ENCODE measurements at places on chromosomes 2 and 18.

GRCh38 chr2:54207666-54208195 is 48.3 kb downstream of the TSPYL6 start:
- peak; percentile 25 for DNase-seq

- DNase-seq = no peak
These were observed 133.6 kb upstream of the APCDD1 start for GRCh38 chr18:10320791-10321190.

DNA sequence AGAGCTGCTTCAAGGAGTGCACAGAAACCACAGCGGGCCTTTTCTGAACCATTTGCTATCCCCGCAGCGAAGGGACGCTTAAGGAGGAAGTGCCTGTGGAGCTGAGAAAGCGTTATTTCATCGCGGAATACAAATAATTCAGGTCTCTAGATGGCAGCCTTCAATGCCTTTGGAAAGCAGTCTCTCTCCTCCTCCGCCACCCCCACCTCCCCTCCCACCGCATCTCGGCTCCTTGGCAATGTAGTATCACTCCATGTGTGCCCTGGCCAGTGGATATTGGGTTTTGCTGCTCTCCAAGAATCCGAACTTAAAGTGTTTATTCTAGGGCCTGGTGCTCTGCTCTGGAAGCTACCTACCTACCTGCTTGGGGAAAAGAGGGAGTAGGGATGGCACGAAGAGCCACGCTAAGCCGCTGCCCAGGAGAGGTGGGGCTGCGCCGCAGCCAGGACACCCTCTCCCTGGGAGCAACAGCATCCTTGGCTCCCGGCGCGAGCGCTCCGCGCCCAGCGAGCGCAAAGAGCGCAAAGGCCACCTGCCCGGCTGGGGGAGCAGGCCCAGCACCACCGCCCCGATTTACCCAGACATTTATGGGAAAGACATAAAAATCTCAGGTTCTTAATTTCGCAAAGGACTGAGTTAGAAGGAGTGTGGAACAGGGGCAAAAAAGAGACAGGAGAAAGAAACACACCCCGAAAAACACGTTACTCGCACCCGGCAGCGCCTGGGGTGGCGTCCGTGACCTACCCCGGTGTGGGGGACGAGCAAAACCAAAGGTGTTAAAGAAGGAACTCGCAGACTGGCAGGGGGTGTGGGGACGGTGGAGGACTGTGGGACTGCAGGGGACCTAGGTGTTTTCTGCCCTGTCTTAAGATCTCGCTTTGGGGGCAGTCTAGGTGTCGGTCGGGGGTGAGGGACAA is 1.0 kb downstream of the SPHKAP start:
- DNase-seq = no peak

GRCh38 chr2:60445684-60446179 is 107.7 kb downstream of the BCL11A start:
- no peak for DNase-seq

- no peak for DNase-seq
These were observed 38.2 kb downstream of the NRP2 start for GRCh38 chr2:205720451-205720902.

GRCh38 chr2:120754067-120754960 is 18.6 kb downstream of the GLI2 start:
- peak; percentile 39 for DNase-seq

- no peak for DNase-seq
These were observed 187.6 kb downstream of the PTPRM start for GRCh38 chr18:7754725-7755181.

DNA sequence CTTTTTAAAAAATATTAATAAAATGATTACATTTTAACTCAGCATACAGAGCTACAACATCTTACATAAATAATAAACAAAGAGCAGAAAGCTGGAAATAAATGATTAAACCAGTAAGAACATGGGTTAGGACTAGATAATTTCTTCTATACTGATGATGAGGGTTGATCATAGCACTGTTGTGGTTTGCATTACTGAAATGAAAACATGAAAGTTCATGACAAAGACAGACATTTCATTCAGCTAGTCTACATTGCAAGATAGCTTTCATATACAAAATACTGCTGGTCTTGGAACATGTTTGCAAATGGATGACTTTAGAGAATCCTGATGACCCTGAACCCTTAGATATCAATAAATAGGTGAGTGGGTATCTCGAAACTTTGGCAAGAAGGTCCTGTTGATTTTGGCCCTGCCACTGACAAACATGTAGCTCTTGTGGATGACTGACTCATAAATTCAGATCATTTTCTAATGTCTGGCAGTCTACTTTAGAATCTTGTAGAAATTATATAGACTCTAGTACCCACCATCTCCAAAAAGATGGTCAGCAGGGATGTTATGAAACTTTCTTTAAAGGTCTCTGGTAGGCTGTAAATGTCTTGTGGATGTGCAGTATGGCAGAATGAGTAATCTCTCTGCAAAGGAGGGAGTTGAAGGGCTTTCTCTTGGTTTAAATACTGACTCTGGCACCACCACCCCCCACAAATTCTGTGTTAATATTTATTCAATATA is 15.5 kb upstream of the CDC42EP3 start:
- no peak for DNase-seq

- DNase-seq = peak; percentile 77
These were observed 165.5 kb downstream of the TMEM247 start for GRCh38 chr2:46644690-46645385.

DNA sequence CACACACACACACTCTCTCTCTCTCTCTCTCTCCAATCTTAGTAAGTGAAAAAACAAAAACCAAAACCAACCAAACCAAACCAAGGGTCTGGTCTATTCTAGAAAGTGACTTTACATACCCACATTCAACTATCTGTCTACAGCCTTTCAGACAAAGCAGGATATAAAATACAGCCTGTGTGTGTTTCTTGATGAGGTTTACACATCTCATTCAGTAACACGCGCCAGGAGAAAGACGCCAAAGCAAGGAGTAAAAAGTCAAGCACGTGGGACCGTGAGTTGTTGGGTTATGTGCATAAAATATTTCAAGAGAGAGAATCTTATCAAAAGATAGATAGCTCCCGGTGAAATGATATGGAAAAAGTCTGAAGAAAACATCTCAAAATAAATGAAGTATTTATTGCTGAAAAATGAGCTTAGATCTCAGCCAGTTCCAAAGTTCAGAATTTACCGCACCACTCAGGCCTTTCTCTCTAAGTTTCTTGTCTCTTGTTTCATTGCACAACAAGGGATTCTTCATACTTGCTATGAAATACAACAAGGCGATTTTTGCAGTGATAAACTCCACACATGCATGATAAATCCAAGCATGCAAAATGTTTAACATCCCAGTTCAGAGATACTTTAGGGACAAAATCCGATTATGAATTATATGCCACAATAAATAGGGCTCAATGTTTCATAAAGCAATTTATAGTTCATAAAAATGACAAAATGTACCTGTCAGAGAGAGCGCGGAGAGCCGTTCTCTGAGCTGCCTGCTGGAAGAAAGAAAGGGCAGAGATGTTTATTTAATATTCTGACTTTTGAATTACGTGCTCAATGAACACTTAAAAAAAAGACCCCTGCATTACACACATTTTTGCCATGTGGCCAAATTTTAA is 159.3 kb upstream of the REV1 start:
- no peak for DNase-seq

- DNase-seq = no peak
These were observed 1.2 kb downstream of the PIEZO2 start for GRCh38 chr18:11147962-11148679.

DNA sequence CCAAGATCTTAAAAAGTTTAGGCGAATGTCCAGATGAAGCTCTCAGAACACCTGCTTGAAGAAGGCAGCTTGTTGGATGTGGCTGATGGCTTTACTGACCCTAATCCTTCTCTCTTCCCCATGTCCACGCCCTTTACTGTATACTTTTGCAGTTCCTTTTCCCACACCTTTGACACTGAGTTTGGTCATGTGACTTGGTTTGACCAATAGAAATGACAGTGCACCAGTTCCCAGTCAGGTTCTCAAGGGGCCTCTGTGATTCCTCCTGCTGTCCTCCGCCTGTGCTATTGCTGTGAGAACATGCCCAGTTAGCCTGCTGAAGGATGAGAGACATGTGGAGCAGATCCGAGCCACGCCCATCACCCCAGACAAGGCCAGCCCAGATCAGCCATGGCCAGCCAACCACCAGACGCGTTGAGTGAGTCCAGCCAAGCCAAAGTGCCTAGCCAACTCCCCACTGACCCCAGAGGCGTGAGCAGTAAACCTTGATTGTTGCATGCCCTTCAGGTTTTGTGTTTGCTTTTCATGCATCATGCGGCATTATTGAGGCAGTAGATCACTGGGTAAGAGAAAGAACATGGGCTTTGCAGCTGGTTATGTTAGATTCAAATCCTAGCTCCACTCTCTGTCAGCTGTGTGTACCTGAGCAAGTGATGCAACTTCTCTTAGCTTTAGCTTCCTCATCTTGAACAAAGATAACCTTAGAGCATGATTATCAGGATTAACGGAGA is 258.0 kb upstream of the SIX2 start:
- no peak for DNase-seq
